IgD-negative memory B cell (primary cell): ENCODE measurements at places on chromosomes 5 and 9. TPM values are rescaled to one million over a fixed set of nuclear protein-coding genes. Genes with fewer than 3 reads are reported as not detected.

GMCL2 gene
- not detected for polyA plus RNA-seq

FAM120A gene
- 14.5 TPM for polyA plus RNA-seq

RETREG1 gene
- polyA plus RNA-seq = 9.3 TPM

ASPN gene
- not detected for polyA plus RNA-seq

FGFR4 gene
- polyA plus RNA-seq = 0.38 TPM

SLC36A2 gene
- not detected for polyA plus RNA-seq

KCTD16 gene
- not detected for polyA plus RNA-seq

LIX1 gene
- polyA plus RNA-seq = 0.10 TPM

CDKN2B gene
- polyA plus RNA-seq = 0.23 TPM

FSTL4 gene
- not detected for polyA plus RNA-seq

C6 gene
- not detected for polyA plus RNA-seq

ANKRD33B gene
- polyA plus RNA-seq = 1.5 TPM

ELOVL7 gene
- 0.90 TPM for polyA plus RNA-seq

IL5 gene
- not detected for polyA plus RNA-seq

TMOD1 gene
- polyA plus RNA-seq = 2.8 TPM

PARP8 gene
- polyA plus RNA-seq = 34.1 TPM

CDX1 gene
- polyA plus RNA-seq = not detected

KIF20A gene
- polyA plus RNA-seq = not detected

PCSK5 gene
- 0.18 TPM for polyA plus RNA-seq

BARHL1 gene
- polyA plus RNA-seq = not detected

MYO10 gene
- polyA plus RNA-seq = not detected

KIF4B gene
- polyA plus RNA-seq = not detected
